ENCODE measurements at places on chromosomes 7 and 10. TPM values are rescaled to one million over a fixed set of nuclear protein-coding genes. Genes with fewer than 3 reads are reported as not detected.

The PRKG1 gene
- total RNA-seq = 15.3 TPM

The CYP2C18 gene
- total RNA-seq = not detected

The SPDYE2B gene
- not detected for total RNA-seq

The SDK1 gene
- total RNA-seq = 2.4 TPM

The ICA1 gene
- not detected for total RNA-seq

The OPALIN gene
- total RNA-seq = not detected

The MSMB gene
- total RNA-seq = not detected

The NSUN5 gene
- 22.1 TPM for total RNA-seq

The TMEM273 gene
- not detected for total RNA-seq

The LYZL2 gene
- total RNA-seq = not detected

The IGFBP1 gene
- total RNA-seq = 0.58 TPM

The PTPRZ1 gene
- 2.7 TPM for total RNA-seq

The GRID2IP gene
- 0.09 TPM for total RNA-seq

The UPK3BL2 gene
- 0.09 TPM for total RNA-seq

The NRF1 gene
- 7.3 TPM for total RNA-seq

The MRC1 gene
- 0.09 TPM for total RNA-seq

The PLEKHS1 gene
- not detected for total RNA-seq

The MEIG1 gene
- not detected for total RNA-seq

The SLC18A2 gene
- total RNA-seq = not detected

The CLRN3 gene
- total RNA-seq = not detected

The TMUB1 gene
- 44.2 TPM for total RNA-seq

The NPFFR1 gene
- total RNA-seq = not detected

The MRLN gene
- total RNA-seq = not detected

The SPDYE5 gene
- total RNA-seq = not detected

The GDI2 gene
- 273 TPM for total RNA-seq

The AEBP1 gene
- 74.7 TPM for total RNA-seq

The SEMA3D gene
- 12.1 TPM for total RNA-seq

The TRIL gene
- 6.5 TPM for total RNA-seq

The ATG9B gene
- total RNA-seq = not detected

The FLNC gene
- total RNA-seq = 168 TPM

The PON1 gene
- total RNA-seq = not detected

The HOXA4 gene
- not detected for total RNA-seq

The LRRC18 gene
- not detected for total RNA-seq

The PRTFDC1 gene
- total RNA-seq = 9.6 TPM

The CELF2 gene
- total RNA-seq = 47.8 TPM

The TUBAL3 gene
- total RNA-seq = not detected

The GFRA1 gene
- 1.6 TPM for total RNA-seq

The PRSS37 gene
- not detected for total RNA-seq

The ORAI2 gene
- total RNA-seq = 34.1 TPM

The OR2A25 gene
- not detected for total RNA-seq

The ANKRD7 gene
- total RNA-seq = 0.26 TPM

The ADRA2A gene
- total RNA-seq = under 0.01 TPM

The TAS2R5 gene
- total RNA-seq = 0.47 TPM

The CDK1 gene
- 5.2 TPM for total RNA-seq

The VSTM4 gene
- total RNA-seq = 9.3 TPM

The GPR15LG gene
- not detected for total RNA-seq

The MTG1 gene
- total RNA-seq = 33.7 TPM
